ENCODE measurements at places on chromosomes 5 and 9.

DNA sequence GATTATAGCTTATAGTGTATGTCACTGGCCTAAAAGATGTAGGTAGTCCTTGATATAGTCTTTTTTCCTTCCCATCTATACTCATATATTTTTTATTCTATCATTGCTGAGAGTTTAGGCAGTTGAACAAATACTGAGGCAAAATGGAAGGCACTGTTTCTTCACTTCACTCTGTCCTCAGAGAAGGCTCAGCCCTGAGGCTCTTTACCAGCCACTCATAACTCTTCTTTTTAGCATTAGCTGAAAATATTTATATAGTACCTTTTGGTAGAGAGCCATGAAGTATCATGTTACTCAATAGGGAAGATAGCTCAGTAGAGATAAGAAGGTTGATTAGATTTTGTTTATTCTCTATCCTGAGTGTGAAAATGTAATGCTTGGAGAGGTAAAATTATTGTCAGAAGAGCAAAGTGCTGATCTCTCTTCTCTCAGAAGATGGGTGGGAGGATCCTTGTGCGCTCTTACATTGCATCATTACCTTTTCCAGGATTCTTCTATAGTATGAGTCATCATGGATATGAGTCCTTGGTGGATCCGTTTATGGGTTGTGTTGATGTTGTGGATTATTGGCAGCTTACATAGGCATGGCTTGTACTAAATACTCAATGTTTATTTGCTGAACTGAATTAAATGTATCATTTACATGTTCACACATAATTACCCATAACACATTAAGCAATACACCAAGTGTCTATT lies 88.1 kb downstream of the ANXA1 start:
- DNase-seq, result no peak

DNA sequence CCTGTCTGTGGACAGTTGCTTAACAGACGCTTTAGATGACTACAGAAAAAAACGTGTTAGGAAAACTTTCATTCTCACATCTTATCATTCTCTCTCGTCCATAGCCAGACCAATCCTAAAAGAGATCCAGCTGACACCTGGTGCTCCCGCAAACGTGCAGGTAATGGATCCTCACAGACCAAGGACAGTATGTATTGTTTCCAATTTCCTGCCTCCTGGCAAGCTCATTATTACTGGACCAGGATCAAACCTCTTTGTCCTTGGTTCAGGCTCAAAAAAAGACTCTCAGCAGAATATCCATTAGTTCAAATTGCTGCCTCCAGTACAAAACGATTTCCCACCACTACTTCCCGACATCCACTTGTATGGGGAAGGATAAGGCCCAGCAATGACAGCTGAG lies 62.4 kb downstream of the SERINC5 start:
- DNase-seq, result no peak

DNA sequence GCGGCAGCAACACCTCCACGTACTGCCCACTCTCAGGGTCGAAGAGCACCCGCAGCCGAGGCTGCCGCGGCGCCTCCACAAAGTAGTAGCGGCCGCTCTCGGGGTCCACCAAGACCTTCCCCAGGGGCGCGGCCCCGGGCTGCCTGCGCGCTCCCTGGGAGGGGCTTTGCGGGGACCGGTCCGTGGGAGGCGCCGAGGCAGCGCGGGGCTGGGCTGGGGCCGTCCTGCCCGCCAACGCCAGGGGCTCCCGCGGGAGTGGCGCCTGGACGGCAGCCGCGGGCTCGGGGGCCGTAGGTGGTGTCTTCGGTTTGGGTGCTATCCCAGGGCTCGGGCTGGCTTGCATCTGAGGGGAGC lies 2.6 kb upstream of the MZB1 start:
- no peak for DNase-seq

DNA sequence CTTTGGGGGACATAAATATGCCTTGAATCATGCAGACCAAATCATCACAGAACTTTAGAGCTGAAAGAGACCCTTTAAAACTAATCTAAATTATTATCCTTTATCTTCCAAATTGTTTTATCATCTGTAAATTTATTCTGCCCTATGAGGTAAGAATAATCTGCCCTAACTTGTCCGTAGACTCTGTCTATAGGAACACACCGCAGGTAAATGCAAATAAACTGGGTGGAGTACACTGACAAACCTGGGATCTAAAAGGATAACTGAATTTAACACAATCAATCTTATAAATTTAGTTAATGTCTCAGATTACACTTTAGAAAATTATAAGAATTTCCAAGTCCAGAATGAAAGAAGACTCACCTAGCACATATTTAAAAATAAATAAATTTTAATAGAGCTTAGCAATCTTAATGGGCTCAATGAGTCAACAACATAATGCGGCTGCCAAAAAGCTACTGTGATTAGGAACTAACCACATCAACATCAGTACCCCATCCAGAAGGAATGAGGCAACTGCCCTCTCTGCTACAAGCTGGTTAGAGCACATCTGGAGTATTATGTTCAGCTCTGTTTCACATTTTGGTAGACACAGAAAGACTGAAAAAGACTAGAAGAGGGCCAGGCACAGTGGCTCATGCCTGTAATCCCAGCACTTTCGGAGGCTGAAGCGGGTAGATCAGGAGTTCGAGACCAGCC lies 5.6 kb downstream of the MEGF9 start:
- no peak for DNase-seq

GRCh38 chr9:116978155-116978554 lies 291.1 kb downstream of the TRIM32 start:
- DNase-seq, result no peak

DNA sequence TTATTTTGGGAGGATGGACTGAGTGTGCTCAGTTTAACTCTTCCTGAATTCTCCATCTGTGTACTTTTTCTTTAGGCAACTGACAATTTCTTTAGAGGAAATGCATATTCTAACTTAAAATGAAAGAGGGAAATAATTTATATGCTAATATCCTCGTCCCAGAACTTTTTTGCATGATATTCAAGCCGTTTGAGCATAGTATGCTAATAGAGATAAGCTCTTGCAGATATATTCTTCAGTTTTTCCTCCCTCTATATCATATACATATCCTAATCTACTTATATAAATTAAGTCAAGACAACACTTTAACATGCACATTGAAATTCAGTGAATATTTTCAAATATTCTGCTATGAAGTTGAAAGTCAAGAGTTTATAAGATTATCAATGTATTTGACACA lies 84.7 kb downstream of the YTHDC2 start:
- no peak for DNase-seq

DNA sequence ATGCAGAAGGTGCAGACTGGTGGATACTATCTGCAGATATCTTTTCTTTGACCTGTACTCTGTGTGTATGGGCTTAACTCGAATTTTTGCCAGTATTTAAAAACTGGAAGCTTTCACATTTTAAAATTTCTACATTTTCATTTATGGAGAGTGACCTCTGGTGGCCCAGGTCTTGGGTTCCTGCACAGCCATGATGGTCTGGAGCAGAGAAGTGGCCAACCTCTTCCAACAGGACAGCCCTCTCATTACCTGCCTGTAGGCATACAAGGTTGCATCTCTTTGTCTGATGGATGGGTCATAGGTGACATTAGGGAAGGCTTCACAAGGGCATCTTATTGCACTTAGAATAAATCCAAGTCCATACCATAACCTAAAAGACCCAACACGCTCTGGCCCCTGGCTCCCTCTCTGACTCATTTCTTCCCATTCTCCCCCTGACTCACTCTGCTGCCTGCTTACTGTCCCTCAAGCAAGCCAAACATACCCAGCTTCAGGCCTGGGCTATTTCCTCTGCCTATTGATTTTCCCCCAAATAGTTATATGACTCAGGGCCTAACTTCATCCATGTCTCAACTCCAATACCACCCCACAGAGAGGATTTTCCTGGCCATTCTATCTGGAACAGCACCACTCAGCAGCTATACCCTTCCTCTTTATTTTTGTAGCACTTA lies 113.3 kb upstream of the SLC1A3 start:
- DNase-seq, result no peak

DNA sequence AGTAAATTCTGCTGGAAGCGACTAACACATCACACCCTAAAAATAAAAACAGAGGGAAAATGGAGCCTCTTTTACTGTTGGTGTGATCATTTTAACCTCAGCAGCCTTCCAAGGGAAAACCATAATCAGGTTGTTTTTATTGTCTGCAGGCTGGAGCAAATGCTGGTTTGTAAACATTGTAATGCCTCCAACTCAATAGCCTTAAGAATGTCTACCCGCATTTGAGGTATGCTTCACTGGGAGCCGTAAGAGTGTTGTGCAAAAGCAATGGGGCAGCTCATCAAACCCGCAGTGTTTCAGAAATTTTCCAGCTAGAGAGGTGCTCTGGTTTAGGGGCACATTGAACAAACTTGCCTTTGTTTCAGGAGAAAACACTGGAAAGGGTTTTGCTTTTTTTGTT lies 17.0 kb downstream of the NIM1K start:
- no peak for DNase-seq

DNA sequence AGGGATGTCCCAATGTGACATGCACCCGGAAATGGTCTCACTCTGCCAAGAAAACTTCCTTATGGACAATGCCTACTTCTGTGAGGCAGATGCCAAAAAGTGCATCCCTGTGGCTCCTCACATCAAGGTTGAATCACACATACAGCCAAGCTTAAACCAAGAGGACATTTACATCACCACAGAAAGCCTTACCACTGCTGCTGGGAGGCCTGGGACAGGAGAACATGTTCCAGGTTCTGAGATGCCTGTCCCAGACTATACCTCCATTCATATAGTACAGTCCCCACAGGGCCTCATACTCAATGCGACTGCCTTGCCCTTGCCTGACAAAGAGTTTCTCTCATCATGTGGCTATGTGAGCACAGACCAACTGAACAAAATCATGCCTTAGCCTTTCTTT lies 37.6 kb upstream of the CCDC152 start:
- DNase-seq, result no peak

DNA sequence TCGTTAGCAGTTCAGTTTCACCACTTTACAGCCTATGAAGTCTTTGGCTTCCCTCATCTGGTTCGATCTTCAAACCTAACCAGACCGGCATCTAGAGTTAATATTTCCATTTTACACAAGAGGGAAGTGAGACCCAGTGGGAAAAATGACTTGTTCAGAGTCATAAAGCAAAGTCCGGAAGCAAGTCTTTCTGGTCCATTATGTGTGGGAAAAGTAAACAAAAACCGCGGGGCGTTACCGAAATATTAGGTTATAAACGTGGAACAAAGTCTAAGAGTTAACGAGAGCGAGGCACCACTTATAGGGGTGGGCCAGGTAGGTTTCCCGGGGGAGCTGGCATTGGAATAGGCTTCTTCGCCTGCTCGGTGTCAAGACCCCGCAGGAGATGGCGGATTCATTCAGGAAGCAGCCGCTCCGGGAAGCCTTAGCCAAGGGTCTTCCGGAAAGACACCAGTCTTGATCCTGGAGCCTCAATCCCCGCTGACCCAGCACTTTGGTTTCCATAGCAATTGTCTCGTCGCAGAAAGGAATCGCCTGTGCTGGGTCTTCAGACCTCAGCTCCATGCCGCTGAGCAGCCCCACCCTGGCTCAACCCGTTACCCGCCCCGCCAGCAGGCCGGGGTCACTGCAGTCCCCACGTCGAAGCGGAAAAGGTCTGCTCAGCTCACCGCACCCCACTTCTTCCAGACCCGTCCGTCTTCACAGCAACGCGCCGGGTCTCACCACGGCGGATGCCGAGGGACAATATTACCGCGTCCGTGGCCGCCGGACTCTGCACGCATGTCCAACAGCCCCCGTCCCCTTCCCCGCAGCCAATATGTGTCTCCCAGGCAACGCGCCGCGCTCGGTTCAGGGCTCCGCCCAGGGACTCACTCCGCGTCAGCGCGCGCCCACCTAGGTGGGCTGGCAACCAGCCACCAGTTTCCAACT lies at the start of gene C5orf52:
Gene C5orf52, plus strand, starts transcription at position 872 of the 930 bp plus-strand sequence. CDS start 82 bp downstream, outside the sequence.
- DNase-seq, result peak; percentile 13

DNA sequence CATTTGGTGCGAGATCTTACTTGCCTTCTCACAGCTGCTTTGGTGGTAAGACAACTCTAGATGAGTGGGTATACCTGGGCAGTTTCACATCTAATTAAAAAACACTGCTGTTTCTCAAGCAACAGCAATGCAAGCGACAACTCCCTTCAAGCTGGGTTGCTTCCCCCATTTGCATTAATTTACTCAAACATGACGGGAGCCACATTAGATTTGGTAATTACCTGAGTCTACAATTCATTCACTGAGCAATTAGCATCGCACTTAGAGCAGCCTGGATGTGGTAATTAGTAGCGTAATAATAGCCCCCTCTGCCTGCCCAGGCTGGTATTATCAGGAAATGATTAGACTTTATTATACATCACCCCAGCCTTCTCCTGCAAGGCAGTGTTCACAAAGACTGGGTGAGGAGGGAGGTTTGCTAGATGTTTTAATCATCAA lies 73.4 kb downstream of the FBXO38 start:
- DNase-seq, result peak; percentile 71

DNA sequence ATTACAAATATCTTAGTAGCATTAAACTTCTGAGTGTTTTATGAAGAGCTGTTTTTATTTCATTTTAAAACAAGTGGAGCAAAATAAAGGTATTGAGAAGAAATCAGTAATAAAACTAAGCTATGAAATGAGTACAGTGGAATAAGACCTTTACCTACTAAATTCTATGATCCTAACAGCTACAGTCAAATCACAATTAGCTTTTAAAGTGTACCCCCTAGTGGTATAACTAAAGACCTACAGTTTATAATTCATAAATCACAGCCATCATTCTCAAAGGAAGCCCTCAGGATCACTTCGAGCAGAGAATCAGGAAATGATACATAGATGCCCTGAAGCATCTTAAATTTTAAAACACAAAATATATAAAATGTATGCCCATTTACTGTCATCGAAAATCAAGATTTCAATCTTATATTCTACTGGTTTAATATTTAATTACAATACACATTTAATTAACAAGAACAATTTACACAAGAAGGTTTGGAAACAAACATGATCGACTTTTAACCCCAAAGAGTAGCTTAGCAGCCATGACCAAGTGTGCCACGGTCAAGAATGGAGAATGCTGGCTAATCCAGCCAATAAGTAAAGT lies 12.3 kb downstream of the CCNH start:
- DNase-seq, result peak; percentile 67

GRCh38 chr9:99693888-99694287 lies 127.8 kb upstream of the NR4A3 start:
- no peak for DNase-seq

DNA sequence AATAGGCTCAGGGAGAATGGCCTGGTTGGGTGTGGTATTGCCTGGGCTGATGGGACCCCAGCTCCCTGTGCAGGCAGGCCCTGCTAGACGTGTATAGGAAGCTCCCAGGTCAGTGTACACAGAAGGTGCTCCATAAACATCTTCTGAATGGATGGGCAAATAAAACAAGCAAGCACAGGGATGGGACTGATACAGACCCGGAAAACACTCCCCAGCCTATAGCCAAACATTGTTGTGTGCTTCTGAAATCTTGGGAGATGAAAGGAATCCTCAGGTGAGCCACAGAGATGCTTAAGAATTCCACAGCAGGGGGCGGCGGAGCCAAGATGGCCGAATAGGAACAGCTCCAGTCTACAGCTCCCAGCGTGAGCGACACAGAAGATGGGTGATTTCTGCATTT lies 151.8 kb downstream of the ENTREP1 start:
- DNase-seq, result no peak

GRCh38 chr9:5773324-5773999 lies 59.5 kb downstream of the ERMP1 start:
- DNase-seq, result no peak

- DNase-seq, result peak; percentile 50
These were observed 39.2 kb downstream of the GRAMD2B start for GRCh38 chr5:126462239-126463014.

Measured in NAMALWA (cell line).